ENCODE measurements at places on chromosomes 16 and 17.

DNA sequence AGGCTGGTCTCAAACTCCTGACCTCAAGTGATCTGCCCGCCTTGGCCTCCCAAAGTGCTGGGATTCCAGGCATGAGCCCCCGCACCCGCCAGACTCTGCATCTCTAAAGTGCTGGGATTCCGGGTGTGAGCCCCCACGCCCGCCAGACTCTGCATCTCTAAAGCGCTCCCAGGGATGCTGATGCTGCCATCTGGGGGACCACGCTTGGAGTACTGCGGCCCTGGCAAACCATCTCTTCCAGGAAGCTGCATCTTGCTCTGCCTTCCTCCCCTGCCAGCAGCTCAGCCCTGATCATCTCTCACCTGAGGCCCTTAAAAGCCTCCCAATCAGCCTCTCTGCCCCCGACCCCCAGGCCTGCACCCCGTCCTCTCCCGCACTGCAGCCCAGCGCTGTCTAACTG is 4.1 kb downstream of the CEP295NL start:
- no peak for DNase-seq

GRCh38 chr16:58160855-58161254 is 31.7 kb upstream of the CFAP20 start:
- no peak for DNase-seq

DNA sequence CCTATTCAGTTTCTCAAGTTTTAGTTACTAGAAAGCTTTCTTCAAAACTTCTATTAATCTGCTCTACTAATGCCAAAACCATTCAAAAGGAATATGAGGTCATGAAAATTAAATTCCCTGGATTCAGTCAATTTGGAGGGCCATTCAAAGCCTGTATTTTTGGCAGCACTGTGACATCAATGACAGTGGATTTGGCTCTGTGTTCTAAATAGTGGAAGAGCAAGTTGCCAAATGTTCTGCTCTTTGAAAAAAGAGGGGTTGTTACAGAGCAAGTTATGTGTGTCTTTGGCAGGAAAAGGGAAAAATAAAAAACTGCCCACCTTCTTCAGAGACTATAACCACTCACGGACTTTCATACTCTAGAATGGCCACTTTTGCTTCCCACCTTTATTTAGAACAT is 3.2 kb upstream of the C16orf46 start:
- DNase-seq: no peak

DNA sequence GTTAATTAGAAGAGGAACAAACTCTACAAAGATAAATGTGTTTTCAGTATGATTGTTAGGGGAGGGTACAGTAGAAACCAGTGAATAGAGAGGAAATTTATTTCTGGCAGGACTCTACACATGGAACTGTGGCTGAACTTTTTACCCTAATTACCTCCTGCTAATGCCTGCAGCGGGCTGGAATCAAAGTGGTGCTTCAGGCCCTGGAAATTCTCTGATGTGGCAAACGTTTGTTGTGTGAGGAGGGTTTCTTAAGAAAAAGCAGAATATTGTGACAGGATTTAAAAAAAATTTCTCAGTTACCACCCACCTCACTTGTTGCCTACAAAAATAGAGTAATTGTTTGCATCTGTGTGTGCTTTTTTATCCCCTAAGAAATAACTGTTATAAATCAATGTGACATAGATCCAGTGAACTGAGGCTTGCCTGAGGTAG is 154.5 kb downstream of the BCAS3 start:
- DNase-seq: no peak

DNA sequence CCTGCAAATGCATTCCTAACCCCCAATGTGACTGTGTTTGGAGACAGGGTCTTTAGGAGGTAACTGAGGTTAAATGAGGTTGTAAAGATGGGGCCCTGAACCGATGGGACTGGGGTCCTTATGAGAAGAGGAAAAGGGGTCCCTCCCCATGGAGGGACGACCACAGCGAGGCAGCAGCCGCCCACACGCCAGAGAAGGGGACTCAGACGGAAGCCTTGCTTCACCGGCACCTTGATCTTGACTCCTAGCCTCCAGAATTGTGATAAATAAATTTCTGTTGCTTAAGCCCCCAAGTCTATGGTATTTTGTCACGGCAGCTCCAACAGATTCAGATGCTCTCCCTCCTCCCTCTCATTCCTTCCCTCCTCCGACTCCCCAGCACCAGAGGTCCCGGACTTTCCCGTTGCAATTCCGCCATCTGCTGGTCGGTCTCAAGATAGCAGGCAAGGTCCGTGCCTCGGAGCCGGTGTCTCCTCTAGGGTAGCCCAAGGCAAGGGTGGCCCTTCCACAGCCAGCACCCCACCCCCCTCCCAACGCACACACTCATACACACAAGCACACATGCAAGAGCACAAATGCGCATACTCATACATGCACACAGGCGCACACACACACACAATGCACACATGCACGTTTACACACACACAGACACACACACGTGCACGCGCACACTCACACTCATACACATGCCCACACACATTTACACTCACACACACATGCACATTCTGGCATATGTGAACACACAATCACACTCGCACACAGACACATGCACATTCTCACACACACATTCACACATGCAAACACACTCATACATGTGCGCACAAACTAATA is 23.1 kb upstream of the C16orf78 start:
- DNase-seq: no peak

- DNase-seq: no peak
Measured at GRCh38 chr17:38454532-38454931, 26.3 kb downstream of the ARHGAP23 start.

- DNase-seq: no peak
Measured at GRCh38 chr16:60199150-60199549, 1465.0 kb upstream of the GOT2 start.

- no peak for DNase-seq
Measured at GRCh38 chr17:15893658-15894024, 51.3 kb upstream of the ADORA2B start.

DNA sequence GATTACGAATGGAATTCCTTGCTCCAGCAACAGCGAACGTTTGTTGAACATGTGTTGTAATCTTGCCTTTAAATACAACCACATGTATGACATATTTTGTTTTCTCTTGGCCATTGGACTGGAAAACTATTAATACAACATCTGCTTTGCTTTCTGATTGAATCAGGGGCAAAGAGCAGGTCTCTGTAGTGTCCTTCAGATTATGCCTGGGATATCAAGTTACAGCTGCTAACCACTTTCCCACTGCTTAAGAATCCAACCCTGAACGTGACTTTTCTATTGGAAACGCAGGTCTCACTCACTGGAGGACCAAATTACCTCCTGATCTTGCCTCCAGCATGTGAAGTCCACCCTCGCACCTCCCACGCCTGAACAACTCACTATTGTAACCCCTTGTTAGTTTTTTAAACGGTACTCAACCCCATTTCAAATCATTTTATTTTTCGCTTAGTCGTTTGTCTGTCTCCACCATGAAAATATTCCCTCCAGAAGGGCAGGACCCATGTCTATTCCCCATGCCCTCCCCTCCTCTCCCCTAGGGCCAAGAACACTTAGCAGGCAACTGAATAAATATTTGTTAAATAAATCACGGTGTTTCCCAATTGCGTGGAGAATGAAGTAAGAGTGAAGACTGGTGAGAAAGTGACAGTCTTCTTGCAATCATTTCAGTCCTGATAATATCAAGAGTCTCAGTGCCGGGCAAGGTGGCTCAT is 57.4 kb upstream of the MRTFB start:
- DNase-seq: peak; percentile 89

GRCh38 chr16:57862698-57863433 is 60.6 kb upstream of the KIFC3 start:
- no peak for DNase-seq

- DNase-seq: no peak
Measured at GRCh38 chr17:55632893-55633292, 89.8 kb downstream of the TMEM100 start.

DNA sequence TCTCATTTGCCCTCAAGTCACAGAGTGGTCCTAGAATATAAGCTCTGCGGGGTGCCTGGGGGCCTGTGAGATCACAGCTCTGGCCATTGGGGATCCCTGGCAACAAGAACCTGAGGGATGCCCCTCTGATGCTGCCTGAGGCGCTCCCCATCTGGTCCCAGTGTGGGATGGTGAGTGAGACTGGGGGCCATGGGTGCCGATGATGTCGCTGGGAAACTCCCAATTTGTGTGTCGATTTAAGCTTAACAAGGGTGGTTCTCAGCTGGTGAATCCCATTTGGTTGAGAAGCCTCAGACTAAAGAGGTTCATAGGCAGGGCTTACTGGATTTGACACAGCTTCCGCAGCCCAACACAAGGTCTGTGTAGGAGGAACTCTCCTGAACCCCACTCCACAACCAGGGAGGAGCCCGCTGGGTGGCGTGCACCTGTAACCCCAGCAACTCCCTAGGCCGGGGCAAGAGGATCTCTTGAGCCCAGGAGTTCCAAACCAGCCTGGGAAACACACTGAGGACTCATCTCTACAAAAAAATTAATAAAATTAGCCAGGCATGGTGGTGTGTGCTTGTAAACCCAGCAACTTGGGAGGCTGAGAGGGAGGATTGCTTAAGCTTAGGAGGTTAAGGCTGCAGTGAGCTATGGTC is 63.7 kb upstream of the SIAH1 start:
- DNase-seq: no peak

DNA sequence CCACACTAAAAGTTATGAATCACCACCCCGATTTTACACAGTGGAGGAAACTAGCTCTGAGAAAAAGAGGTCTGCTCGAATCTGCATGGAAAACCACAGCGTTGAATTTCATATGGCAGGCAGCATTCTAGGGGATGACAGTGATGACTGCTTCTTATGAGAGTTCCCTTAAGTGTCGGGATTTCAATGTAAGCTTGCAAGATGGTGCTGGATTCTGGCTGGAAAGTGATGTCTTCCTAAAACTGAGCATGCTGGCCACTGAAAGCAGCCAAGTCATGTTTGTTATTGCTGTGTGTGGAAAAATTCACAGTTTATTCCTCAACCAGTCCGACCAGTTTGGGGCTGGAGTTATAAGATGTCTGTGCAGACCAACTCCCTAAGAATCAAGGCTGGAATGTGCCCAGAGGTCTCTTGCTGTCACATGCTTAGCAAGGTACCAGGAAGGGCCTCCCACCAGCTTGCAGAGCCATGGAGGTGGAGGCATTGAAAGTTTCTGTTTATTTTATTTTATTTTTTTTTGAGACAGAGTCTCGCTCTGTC is 37.2 kb upstream of the GAN start:
- DNase-seq: peak; percentile 10

GRCh38 chr16:263182-263774 is 12.5 kb downstream of the RGS11 start:
- DNase-seq: no peak

DNA sequence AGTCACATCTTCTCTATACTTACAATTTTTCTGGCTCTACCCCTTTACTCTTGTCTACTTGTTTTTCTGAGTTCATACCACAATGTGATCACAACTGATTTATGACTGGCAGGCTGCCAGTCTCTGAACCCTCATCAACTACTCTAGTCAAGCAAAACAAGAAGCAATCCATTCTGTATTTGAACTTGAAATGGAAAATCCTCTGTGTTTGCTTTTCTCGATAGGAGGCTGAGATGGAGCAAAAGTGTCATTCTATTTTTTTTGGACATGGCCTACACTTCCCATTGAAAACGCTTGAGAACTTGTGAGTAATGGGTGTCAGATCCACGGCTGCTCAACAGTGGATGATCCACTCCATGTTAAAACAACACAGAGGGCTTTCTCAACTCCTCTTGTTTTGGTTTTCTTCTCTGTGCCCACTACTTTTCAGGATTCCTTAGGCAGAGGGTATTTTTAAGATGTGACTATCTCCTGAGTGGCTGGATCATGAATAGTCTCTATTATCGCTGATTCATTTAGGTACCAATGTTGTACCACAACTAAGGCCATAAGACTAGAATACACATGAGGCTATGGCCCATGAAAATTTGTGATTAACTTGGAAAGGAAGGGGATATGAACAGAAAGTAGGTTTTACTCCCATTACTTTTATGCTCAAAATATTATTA is 11.7 kb downstream of the TMEM100 start:
- no peak for DNase-seq

GRCh38 chr17:73316919-73317505 is 5.2 kb upstream of the CDC42EP4 start:
- DNase-seq: no peak
